Ureter (tissue), 1 donor: ENCODE measurements at places on chromosomes 5 and 9. TPM values are rescaled to one million over a fixed set of nuclear protein-coding genes. Genes with fewer than 3 reads are reported as not detected.

ENHO gene
- 0.36 TPM for total RNA-seq

PWWP2A gene
- 34.7 TPM for total RNA-seq

TAF11L10 gene
- total RNA-seq: not detected

NUTM2G gene
- total RNA-seq: not detected

ABHD17B gene
- 22.3 TPM for total RNA-seq
